ENCODE measurements at places on chromosomes 16 and 17.

DNA sequence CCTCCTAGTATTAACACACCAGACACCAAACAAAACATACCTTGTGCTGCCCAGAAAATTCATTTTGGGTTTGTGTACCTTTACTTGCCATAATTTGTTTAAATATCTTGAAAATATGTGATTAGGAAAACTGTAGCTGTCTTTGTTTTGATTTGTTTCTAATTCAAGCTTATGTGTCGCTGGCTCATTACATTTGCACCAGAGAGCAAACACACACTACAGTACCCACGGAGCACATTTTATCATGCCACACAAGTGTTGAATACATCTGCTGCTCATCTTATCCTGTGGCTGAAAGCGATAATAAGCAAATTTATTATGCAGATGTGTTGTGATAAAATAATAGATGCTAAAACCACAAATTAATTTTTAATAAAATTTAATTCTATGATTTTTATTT lies 63.1 kb downstream of the SPAG9 start:
- peak; percentile 31 for DNase-seq

GRCh38 chr17:4344926-4345325 lies 21.5 kb downstream of the UBE2G1 start:
- DNase-seq = no peak

GRCh38 chr16:72554935-72555334 lies 383.0 kb upstream of the PMFBP1 start:
- no peak for DNase-seq

- DNase-seq = no peak
Measured at GRCh38 chr16:68408967-68409366, 39.3 kb downstream of the SMPD3 start.

DNA sequence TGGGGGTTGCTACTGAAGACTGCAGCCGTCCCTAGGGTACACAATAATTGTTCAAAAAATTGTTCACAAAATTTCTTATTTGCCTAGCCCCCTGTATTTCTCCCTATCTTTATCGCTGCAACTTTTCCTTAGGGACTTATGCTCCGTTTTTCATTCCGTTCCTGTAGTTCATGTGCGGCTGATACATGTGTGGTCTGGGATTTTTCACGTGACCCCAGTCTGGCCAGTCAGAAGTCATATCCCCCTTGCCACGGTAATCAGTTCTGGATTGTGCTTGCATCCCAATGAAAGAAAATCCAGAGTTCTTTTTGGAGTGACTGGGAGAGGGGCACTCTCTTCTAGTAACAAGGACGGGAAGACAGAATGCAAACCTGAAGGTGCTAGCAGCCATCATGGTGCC lies 610.7 kb upstream of the C16orf82 start:
- DNase-seq = no peak

DNA sequence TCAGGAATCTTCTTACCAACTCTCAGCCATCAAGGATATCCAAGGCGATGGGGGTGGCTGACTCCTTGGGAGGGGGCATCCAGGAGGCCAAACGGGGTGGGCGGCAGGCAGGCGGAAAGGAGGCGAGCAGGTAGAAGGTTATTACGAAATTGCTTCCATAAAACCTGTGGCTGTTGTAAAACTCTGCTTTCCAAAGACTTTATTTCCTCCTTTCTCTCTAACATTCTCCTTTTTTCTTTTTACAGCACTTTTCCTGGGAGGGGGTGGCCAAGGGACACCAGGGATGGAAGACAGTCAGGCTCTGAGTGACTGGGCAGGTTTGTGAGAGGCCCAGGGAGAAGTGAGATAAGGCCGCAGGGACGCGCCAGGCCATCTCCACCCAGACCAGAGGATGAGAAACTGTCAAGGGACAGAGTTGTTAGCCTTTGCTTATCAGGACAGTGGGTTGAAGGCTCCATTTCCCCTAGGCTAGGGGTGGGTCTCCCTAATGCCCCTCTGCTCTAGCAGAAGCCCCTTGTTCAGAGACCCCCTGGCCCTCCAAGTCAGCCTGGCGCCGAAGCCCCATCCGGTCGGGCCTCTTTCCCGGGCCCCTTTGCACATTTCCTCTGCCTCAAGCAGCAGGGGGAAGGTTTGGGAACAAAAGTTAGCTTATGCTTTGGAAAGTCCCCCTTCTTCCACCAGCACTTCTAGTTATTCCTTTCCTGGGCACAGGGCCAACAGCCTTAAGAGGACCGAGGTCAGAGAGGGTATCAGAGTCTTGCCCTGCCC lies 5.0 kb upstream of the HOXB9 start:
- no peak for DNase-seq

- no peak for DNase-seq
Measured at GRCh38 chr17:76278268-76278908, 13.2 kb downstream of the UBALD2 start.

- DNase-seq = peak; percentile 47
Measured at GRCh38 chr17:14069251-14070021, at the start of gene COX10. TSS of gene COX10 (plus strand) at chr17:14069504. CDS start at chr17:14069606, 102 bp downstream.

- no peak for DNase-seq
Measured at GRCh38 chr17:37570527-37571093, 38.6 kb downstream of the SYNRG start.

DNA sequence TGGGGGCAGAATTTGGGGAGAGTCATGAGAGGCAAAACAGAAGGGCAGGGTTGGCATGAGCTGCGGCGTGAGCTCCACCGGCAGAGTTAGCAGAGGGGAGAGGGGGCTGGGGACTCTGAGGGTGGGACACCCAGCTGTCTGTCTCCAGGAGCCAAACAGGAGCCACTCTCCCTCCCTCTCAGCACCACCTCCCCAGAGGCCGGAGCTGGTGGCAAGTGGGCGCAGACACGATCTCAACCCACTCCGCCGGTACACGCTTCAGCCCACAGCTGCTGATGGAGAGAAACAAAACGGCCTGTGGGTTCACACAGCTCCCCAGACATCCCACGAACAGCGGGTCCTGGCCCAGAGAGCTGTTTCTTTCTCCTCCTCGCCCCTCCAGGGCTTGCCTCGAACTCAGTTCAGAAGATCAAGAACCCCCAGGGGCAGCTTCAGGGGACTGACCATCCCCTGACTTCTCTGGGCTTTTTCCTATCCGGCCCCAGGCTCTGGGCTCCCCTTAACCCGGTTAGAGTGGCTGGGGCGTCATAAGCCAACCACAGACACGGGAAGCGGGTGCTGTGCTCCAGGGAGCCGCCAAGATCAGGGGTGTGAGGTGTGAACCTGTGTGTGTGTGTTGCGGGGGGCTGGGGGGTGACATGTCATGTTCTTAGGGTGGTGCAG lies 7.6 kb downstream of the RHBDF2 start:
- no peak for DNase-seq

- no peak for DNase-seq
Measured at GRCh38 chr16:64144617-64145016, 977.2 kb downstream of the CDH11 start.

DNA sequence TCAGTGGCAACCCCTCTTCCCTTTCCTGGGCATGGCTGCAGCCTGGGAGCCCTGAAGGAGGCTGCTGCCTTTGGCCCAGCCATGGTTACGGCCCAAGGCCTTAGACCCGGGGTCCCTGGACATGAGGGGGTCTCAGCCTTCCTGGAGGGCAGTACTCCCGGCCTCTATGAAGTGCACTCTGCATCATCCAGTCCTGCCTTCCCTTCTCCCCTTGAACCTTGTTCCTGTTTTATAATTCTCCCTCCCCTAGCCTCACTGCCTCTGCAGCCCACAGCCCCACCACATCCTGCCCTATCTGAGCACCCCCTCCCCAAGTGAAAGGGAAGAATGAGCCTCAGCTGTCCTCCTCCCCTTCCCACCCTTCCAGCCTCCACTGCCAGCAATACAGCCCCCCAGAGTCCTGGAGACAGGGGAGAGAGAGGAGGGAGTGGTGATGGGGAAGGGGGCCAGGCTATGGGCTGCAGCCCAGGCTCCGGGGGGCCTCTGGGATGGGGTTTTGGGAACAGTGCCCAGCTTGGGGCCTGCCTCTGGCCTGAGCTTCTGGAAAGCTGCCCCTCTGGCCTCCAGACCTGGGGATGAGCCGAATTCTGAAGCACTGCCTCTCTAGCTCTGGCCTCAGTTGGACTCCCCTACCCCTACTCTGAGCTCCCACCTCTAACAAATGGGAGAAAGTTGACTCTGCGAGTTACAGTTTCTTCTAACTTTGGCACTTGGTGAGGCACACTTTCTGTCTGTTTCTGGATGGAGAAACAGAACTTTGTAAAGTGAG lies 7.6 kb downstream of the CCR7 start:
- no peak for DNase-seq

GRCh38 chr17:17865035-17865434 lies 28.2 kb upstream of the SREBF1 start:
- DNase-seq = no peak

GRCh38 chr17:45748731-45749310 lies 35.3 kb upstream of the CRHR1 start:
- DNase-seq = no peak

- no peak for DNase-seq
Measured at GRCh38 chr17:34437188-34437587, 74.2 kb upstream of the CCL1 start.

DNA sequence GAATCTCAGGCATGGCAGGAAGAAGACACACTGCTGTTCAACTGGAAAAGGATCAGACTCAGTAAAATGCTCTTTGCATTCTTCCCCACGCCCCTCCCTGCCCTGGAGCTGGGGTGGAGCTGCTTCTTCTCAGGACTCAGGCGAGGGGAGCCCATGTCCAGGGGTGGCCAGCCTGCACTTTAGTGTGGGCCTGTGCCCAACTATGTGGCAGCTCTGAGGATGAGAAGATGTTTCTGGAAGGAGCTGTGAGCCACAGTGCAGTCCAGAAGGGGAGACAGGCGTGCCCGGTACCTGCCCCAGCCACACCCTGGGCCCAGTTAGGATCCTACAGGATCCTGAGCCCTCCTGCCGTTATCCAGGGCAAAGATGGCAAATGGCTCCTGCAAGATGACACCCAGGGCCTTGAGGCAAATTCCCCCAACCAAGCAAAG lies 120.3 kb downstream of the ANKRD11 start:
- DNase-seq = no peak

- DNase-seq = no peak
Measured at GRCh38 chr17:75908201-75908600, 3.5 kb upstream of the MRPL38 start.

GRCh38 chr16:65919145-65919985 lies 447.1 kb upstream of the CDH5 start:
- no peak for DNase-seq

GRCh38 chr17:33012522-33013033 lies 20.9 kb downstream of the SPACA3 start:
- no peak for DNase-seq

GRCh38 chr16:57758331-57759117 lies 23.0 kb downstream of the KATNB1 start:
- DNase-seq = no peak

GRCh38 chr17:13268791-13269595 lies 251.2 kb upstream of the ELAC2 start:
- DNase-seq = no peak

GRCh38 chr17:17833658-17834357 lies 3.0 kb downstream of the SREBF1 start:
- DNase-seq = no peak

DNA sequence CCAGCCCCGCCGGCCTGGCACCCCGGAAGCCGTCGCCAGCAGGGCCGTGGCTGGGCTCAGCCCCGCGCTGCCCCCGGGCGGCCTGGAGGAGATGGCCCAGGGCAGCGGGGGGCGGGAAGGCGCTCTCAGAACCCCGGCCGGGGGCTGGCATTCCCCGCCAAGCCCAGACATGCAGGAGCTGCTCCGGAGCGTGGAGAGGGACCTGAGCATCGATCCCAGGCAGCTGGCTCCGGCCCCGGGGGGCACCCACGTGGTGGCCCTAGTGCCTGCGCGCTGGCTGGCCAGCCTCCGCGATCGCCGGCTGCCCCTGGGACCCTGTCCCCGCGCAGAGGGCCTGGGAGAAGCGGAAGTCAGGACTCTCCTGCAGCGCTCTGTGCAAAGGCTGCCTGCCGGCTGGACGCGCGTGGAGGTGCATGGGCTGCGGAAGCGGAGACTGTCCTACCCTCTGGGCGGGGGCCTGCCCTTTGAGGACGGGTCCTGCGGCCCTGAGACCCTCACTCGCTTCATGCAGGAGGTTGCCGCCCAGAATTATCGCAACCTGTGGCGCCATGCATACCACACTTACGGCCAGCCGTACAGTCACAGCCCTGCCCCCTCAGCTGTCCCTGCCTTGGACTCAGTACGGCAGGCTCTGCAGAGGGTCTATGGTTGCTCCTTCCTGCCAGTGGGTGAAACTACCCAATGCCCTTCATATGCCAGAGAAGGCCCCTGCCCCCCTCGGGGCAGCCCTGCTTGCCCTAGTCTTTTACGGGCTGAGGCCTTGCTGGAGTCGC lies 551 bp downstream of the WDR81 start:
- no peak for DNase-seq

- DNase-seq = peak; percentile 74
Measured at GRCh38 chr17:8153525-8153956, 1.3 kb upstream of the PER1 start.

DNA sequence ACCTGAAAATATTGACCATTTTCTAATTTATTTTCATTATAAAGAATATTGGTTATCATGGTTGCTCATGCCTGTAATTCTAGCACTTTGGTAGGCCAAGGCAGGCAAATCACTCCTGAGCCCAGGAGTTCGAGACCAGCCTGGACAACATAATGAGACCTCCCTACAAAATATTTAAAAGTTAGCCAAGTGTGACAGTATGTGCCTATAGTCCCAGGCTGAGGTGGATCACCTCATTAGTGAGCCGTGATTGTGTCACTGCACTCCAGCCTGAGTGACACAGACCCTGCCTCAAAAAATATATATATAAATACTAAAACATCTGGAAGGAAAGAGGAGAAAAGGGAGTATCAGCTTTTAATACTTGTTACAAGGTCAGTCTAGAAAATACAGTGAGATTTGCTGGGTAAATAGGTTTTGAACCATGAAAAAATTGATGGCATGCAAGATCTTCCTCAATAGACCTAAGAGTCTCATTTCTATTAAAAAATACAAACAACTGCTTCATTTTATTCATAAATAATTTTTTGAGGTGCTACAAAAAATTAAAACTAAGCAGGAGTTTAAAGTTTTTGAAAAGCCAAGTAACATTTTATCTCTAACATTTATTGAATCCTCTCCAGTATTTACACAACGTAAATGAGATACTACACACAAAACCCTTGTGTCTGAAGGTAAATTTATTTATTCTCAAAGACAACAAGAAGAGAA lies 47.7 kb downstream of the TUBD1 start:
- no peak for DNase-seq

GRCh38 chr16:28189245-28189644 lies 22.5 kb downstream of the XPO6 start:
- DNase-seq = no peak

DNA sequence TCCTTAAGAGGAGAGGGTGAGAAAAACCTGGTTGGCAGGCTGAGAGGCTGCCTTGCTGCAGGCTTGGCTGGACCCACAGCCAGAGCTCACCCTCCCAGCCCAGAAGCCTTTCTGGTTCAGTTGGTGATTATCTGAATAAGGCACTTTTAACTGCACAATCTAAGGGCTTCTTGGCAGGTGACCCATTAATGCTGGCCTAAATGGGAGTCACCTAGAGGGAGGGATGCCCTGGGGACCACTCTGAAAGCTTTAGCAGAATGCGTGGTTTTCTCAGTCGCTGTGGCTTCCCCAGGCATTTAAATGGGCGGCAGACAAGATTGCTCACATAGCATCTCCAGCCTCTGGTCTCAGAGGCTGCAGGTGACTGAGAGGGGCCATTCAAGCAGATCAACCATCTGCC lies 33.2 kb upstream of the SHISA9 start:
- DNase-seq = no peak

All from hippocampal formation (tissue), 2 donors.